ENCODE measurements at places on chromosomes 2 and 18.

GRCh38 chr2:197633109-197633657 lies 42.2 kb downstream of the RFTN2 start:
- no peak for DNase-seq

GRCh38 chr18:9526458-9526857 lies 51.1 kb downstream of the RALBP1 start:
- no peak for DNase-seq

DNA sequence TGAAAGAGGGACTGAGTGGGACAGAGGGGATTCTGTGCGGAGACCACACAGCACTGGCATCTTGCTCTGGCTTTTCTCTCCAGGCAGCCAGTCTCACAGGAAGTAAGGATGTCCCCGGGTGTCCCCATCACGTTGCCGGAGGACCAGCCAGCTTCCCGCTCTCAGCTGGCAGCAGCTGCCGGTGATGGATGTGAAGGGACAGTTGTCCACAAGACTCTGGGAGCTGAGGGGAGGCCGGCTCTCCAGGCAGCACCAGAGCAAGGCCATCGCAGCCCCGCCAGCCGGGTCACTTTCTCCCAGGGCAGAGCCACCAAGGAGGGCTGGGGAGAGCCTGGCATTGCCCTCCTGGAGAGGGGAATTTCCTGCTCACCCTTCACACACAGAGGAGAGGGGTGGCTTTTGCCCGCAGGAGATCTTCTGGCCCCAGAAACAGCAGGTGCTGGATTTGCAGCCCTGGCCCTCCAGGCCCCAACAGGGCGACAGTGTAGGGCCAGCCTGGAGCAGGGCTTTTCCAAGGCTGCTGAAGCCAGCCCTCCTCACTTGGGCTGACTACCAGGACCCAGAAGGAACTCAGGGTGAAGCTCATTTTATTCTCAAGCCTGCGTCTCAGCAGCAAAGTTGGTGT lies 24.0 kb upstream of the B3GNT7 start:
- DNase-seq = no peak

- no peak for DNase-seq
Observed at GRCh38 chr2:116732322-116732721, 1082.2 kb upstream of the DDX18 start.

DNA sequence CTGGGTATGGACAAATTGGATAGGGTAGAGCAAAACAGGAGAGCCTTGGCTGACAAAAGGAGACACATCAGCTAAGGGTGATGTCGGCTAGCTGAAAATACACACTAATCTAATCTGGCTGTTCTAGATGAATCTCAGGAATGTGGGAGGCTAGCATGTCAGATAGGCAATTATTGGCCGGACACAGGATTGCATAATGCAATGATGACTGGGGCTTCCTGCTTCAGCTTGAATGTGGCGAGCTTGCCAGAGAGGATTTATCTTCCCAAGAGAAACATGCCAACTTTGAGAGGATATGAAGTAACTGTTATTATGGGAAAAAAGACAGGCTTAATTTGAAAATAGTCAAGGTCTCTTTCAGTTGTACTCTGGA lies 102.4 kb downstream of the TRIB2 start:
- peak; percentile 98 for DNase-seq

- DNase-seq = no peak
Observed at GRCh38 chr2:121536347-121536746, 5.7 kb downstream of the RNU4ATAC start.

DNA sequence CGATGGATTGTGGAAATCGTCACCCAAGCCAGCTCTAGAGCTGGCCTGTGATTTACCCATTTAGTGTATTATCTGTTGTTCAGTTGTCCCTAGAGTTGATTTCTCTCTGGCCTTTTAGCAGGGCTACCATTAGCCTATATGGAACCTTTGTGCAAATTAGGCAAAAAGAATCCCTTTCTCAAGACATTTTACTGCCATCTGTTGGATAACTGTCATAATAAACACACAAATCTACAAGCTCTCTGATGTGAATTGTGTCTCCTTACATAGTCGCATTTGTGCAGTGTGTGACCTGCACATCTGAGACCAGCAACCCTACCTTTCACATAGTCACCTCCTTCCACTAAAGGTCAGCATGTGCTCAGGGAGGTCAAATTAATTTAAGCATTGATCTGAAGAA lies 34.0 kb downstream of the LOXHD1 start:
- no peak for DNase-seq

GRCh38 chr2:42102591-42103450 lies 55.0 kb downstream of the PKDCC start:
- no peak for DNase-seq

DNA sequence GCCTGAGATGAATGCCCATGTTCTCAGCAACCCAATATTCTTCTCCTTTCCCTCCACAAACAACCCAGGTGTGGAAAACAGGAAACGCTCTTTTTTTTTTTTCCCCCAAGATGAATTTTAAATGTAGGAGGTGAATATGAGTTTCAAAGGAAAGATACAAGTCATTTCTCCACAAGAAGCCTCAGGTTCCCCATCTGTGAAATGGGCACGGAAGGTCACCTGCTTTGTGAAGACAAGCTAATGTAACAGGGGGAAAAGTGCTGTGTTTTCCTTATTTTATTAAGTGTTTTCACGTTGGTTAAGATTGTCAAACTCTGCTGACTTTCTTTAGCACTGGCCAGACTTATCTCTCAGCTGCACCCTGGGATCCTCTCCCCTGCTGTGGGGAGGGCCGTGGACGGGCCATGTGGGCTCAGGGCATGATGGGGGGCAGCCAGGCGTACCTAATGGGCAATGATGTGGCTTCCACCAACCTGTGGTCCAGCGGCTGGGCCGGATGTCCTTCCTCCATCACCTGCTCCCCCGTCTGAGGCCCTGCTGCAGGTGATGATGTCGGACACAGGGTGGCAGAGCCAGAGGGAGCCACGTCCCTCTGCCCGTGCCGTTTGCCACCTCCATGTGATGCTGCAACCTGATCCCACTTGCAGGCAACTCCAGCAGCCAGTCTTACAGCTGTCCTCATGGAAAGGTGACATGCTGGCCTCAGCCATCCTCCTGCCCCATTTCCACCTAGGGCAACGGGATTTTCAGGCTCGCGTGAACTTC lies 130.0 kb upstream of the PXDN start:
- DNase-seq = no peak

GRCh38 chr18:67608191-67608590 lies 91.7 kb upstream of the DSEL start:
- DNase-seq = no peak

GRCh38 chr18:74190086-74190485 lies 41.8 kb downstream of the TIMM21 start:
- DNase-seq = no peak

- no peak for DNase-seq
Observed at GRCh38 chr2:56784046-56784445, 600.3 kb downstream of the CCDC85A start.

GRCh38 chr2:174791020-174791419 lies 26.7 kb upstream of the CHRNA1 start:
- DNase-seq = no peak

- no peak for DNase-seq
Observed at GRCh38 chr2:216340280-216340631, 32.0 kb downstream of the MARCHF4 start.

DNA sequence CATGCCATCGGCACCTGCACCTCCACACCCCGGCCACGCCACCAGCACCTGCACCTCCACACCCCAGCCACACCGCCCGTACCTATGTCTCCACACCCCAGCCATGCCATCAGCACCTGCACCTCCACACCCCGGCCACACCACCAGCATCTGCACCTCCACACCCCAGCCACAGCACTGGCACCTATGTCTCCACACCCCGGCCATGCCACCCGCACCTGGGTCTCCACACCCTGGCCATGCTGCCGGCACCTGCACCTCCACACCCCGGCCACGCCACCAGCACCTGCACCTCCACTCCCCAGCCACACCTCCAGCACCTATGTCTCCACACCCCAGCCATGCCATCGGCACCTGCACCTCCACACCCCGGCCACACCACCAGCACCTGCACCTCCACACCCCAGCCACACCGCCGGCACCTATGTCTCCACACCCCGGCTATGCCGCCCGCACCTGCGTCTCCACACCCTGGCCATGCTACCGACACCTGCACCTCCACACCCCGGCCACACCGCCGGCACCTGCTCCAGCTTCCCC lies 390.3 kb upstream of the MYT1L start:
- DNase-seq = no peak

GRCh38 chr2:206011018-206011614 lies 74.9 kb downstream of the INO80D start:
- no peak for DNase-seq

DNA sequence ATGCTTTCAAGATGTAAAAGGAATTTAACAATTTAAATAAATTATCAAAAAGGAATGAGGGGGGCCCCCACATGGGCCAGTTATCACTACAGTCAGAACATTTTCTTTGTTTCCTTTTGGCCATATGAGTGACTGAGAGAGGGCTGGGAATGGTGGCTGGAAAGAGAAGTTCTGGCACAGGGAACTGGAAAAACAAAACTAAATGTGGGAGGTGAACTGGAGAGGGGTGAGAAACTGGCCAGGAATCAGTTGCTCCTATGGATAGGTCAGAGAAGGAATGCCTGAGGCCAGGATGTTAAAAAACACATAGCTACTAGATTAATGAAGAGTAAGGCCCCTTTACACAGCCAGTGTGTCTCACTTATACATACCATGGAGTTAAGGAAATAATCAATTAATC lies 121.0 kb downstream of the RBMS1 start:
- DNase-seq = peak; percentile 89

DNA sequence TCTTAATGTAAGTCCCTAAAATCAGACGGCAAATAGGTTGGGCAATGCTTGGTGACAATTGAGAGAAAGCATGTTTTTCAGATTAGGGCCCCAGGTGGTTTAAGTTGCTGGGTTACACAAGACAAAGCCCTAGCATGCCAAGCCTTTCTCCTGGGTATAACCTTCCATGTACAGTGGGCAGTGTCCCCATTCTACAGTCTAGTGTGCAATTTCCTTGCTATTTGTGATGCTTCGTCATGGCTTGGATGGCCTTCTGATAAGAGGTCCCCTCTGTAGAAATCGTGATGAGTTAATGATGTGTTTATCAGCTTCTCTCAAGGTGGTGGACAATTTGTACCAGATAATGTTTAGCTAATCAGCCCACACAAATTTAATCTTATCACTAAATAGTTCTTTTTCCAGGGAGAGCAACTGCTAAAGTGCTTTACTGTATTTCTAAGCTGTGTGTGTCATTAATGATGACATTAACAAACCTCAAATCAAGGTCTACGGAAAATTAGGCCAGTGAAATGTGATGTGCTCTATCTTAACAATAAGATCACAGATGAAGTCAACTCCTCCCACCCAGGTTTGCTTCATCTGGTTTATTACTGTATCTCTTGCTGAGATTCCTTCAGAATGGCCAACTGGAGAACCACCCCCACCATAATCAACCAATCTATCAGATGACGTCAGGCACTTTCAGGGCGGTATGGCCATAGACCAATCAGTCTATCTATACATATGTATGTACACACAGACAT lies 61.7 kb downstream of the PLB1 start:
- peak; percentile 17 for DNase-seq

GRCh38 chr18:73283788-73284187 lies 416.0 kb upstream of the NETO1 start:
- DNase-seq = no peak

- DNase-seq = no peak
Observed at GRCh38 chr18:53135654-53136053, 795.7 kb downstream of the DCC start.

- no peak for DNase-seq
Observed at GRCh38 chr2:12720278-12720620, 3.5 kb downstream of the TRIB2 start.

- DNase-seq = peak; percentile 28
Observed at GRCh38 chr2:240983361-240983995, 14.9 kb upstream of the SNED1 start.

- DNase-seq = peak; percentile 3
Observed at GRCh38 chr18:70489986-70490933, 201.4 kb downstream of the SOCS6 start.

DNA sequence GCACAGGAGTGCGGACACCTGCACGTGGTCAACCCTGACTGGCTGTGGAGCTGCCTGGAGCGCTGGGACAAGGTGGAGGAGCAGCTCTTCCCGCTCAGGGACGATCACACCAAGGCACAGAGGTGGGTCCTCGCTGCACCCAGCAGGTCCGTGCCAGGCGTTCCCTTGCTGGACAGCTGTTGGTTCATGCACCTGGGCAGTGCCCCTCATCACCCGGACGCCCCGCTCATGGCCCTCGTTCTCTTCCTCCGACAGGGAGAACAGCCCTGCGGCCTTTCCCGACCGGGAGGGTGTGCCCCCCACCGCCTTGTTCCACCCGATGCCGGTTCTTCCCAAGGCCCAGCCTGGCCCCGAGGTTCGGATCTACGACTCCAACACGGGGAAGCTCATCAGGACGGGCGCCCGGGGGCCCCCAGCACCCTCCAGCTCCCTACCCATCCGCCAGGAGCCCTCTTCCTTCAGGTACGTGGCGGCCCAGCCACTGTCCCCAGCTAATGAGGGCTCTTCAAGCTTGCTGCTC lies 38.0 kb downstream of the CTDP1 start:
- no peak for DNase-seq

- DNase-seq = no peak
Observed at GRCh38 chr2:149029307-149029965, 9.1 kb upstream of the LYPD6B start.

GRCh38 chr2:187232749-187233148 lies 215.3 kb downstream of the CALCRL start:
- DNase-seq = peak; percentile 6

GRCh38 chr18:45156946-45157345 lies 458.3 kb upstream of the SLC14A2 start:
- DNase-seq = no peak

GRCh38 chr2:149021761-149022160 lies 16.7 kb upstream of the LYPD6B start:
- no peak for DNase-seq

GRCh38 chr2:77007686-77008085 lies 514.5 kb downstream of the LRRTM4 start:
- no peak for DNase-seq

DNA sequence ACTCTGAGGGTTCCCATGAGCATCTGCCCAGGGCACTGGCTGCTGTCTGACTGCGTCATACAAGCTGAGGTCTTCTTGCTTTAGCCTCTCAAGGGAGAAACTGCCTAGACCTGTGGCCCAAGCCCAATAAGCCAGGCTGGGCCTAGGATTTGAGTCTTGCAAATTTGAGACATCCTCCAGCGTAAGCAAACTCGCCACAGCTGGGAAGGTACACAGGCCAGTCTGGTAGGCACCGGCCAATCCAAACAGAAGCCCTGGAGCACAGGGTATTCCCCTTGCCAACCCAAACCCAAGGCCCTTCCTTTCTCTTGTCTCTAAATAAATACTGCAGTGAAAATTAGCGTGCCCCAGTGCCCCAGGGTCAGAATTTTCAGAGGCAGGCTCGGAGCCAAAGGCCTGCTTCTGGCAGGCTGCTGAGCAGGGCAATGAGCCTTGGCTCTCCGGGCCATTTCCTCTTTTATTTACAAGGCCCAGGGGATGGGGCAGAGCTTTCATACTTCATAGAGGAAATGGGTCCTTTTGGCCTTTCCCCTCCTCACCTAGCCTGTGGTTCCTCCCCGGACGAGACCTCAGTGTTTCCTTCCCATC lies 33.3 kb downstream of the POLR1A start:
- DNase-seq = no peak
